Stimulated activated CD4-positive, alpha-beta T cell treated with anti-CD3 and anti-CD28 coated beads, Interleukin-12 subunit alpha, Interleukin-12 subunit beta, amount 100 ng/mL, for 24 hours (primary cell): ENCODE measurements at places on chromosomes 1 and 21.

- no peak for DNase-seq
Observed at GRCh38 chr1:59156526-59157199, 140.2 kb upstream of the FGGY start.

- no peak for DNase-seq
Observed at GRCh38 chr1:115710859-115711624, 57.5 kb downstream of the CASQ2 start.

DNA sequence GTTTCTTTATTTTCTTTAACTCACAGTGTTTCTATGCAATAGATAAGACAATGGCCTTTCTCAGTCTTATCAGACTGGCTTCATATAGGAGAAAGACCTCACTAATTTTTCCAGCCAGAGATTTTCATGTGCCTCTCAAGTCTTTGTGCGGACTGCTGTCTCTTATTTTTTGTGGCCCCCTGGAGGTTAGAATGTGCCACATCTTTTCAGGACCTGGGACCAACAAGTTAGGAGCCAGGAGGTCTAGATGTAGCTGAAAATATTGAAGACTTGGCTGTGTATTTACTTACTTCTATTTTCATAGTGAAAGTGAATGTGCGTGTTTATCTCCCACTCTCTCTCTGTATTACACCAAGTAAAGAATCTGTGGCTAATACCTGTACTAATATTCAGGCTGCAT lies 42.1 kb upstream of the CFHR3 start:
- no peak for DNase-seq

- DNase-seq, result no peak
Observed at GRCh38 chr21:35284199-35284598, 235.1 kb upstream of the RUNX1 start.

GRCh38 chr1:7247158-7247557 lies 461.9 kb downstream of the CAMTA1 start:
- DNase-seq, result no peak

DNA sequence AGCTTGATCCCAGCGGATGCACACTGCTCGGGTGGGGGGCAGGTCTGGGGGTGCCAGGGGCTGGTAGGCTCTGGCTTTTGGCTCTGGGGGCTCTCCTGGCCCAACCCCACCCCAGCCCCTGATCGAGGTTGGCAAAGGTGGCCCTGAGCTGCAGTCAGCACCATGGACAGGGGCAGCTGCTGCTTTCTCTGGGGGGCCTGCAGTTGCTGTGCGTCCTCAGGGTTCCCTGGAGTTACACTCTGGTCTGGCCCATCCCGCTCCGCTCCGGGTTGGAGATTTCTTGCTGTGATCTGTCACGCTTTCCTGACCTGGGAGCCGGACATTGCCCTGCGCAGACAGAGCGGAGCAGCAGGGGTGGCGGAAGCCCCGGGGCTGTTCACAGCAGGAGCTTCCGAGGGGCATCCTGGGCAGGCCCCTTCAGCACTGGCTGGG lies 8.0 kb upstream of the PLCH2 start:
- DNase-seq, result no peak

DNA sequence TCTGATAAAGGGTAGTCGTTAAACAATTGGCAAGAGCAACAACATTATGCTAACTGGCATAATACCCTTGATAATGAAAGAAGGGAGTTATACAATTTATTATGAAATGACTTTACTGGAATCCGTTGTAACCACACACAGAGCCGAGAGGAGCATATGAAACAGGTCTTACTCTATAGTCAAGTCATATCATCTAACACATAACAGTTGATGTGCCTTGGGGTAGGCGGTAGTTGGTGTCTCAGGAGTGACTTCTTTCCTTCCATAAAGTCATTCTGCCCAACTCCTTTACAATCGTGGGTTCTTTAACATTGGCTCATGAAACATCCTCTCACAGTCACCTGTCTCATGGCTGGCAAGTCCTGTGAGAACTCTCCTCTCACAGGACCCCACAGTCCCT lies 225.2 kb downstream of the LTN1 start:
- no peak for DNase-seq

- no peak for DNase-seq
Observed at GRCh38 chr1:166152978-166153377, 13.8 kb downstream of the FAM78B start.

- no peak for DNase-seq
Observed at GRCh38 chr21:45917241-45917640, 64.3 kb upstream of the COL6A1 start.

DNA sequence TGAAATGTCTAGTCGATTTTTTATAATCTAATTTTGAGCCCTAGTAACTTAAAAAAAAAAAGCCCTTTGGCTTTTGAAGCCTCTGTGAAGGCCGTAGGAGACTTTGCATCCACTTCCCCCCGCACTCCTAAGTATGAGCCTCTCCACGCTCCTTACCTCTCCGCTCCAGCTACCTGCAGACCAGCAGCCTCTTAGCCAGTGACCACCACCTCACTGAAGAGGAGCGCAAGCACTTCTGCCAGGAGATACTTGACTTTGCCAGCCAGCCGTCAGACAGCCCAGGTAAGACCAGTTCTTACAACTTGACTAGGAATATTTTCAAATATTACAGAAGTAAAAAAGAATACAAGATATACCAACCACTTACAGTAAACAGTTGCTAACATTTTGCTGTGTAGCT lies 27.4 kb upstream of the PWP2 start:
- DNase-seq, result no peak

GRCh38 chr1:179810367-179810715 lies 67.2 kb downstream of the FAM163A start:
- DNase-seq, result no peak

DNA sequence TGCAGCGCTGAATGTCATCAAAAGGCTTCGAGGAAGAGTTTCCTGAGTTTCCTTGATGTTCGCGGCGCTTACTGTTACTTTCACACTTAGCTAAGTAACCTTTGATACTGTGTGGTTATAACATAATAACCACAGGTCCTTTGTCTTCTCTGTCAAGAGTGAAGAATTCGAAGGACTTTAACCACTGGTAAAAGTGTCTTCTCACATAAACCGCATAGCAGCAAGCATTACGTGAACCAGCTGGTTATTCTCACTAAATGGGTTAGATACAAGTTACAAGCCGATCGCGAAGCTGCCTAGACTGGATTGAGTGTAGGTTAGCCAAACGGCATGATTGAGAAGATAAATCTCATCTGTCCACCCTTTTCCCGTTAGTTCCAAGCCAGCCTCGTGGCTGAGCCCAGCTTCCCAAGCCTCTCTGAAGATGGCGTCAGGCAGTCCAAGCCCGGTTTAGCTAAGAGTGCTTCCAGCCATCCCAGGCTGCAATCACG lies 18.3 kb upstream of the IFNGR2 start:
- no peak for DNase-seq

GRCh38 chr1:117636637-117637425 lies 31.0 kb downstream of the TENT5C start:
- DNase-seq, result no peak

- DNase-seq, result no peak
Observed at GRCh38 chr1:37776946-37777516, 12.1 kb upstream of the EPHA10 start.

- no peak for DNase-seq
Observed at GRCh38 chr21:14762734-14763694, 216.9 kb upstream of the SAMSN1 start.
